ENCODE measurements at places on chromosomes 5 and 9. TPM values are rescaled to one million over a fixed set of nuclear protein-coding genes. Genes with fewer than 3 reads are reported as not detected.

DNA sequence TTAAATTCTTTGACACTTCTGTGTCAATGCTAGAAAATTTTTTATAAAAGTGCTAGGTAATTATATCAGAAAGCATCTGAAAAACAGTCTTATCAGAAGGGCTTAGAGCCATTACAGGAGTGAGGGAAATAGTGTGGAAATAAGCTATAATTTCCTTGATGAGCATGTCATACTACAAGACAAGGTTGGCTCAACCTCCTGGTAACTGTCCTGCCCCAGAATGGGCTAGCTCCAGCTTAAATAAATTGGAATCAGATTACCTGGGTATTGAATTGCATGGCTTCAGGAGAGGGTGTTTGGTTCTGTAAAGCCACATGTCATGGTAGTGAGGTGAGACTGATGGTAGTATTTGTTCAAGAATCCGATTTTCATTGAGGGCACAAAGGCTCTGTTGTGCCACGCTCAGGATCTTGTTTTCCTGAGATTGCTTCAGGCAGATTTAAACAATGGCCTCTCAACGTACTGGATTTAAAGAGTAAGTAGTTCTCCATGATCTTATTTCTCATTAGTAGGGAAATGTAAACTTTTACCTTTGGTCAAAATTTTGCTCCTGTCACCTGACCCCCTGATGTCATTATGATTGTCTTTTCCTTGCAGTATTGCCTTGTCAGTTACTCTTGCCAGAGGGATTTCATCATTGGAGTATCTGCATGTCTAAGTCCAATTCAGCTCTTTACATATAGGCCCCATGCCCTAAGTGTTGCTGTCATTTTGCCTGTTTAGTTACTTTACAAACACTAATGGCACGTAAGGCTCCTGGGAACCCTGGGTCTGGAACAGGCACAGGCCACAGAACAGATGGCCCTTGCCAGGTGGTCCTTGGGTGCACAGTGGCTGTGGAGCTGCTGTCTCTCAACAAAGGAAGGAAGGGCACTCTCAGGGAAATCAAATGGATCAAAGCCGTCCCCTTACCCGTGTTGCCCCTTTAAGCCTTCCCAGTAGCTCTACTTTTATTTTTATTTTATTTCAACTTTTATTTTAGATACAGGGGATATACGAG is 21.3 kb downstream of the TRIO start:
- H3K36me3 ChIP-seq, result no peaks in the 10 kb centered on the region
- H3K4me1 ChIP-seq, result peaks cover 22% of the 10 kb centered on the region
- no peaks in the 10 kb centered on the region for H3K27me3 ChIP-seq

GRCh38 chr5:154117050-154117449 is 73.5 kb upstream of the GALNT10 start:
- no peaks in the 10 kb centered on the region for H3K36me3 ChIP-seq
- H3K27ac ChIP-seq, result no peak overlapping the region
- DNase-seq, result no peak
- peaks cover 5% of the 10 kb centered on the region for H3K4me1 ChIP-seq

RGP1 gene
- total RNA-seq, result 25.0 TPM

ARSI gene
- total RNA-seq, result 0.65 TPM

DNA sequence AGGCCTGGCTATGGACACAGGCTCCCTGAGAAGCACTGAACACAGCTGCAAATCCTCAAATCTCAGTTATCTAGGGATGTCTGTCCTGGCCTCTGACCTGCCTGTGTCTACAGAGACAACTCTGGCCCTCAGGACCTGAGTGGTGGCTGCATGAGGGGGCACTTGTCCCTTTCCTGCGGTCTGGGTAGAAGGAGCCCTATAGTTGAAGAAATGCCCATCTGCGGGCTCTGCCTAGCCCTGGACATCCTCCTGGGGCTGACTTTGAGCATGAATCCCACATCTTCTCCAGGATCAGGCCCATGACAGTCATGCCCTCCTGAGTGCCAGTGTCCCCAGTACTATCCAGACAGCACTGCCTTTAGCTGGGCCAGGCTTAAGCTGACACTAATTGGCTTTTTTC is 10.0 kb downstream of the DNAJB5 start:
- H3K4me1 ChIP-seq, result peaks cover 18% of the 10 kb centered on the region
- DNase-seq, result no peak
- no peaks in the 10 kb centered on the region for H3K36me3 ChIP-seq
- no peaks in the 10 kb centered on the region for H3K27me3 ChIP-seq
- no peak overlapping the region for H3K27ac ChIP-seq

STING1 gene
- total RNA-seq, result not detected

BNC2 gene
- 0.12 TPM for total RNA-seq

DNA sequence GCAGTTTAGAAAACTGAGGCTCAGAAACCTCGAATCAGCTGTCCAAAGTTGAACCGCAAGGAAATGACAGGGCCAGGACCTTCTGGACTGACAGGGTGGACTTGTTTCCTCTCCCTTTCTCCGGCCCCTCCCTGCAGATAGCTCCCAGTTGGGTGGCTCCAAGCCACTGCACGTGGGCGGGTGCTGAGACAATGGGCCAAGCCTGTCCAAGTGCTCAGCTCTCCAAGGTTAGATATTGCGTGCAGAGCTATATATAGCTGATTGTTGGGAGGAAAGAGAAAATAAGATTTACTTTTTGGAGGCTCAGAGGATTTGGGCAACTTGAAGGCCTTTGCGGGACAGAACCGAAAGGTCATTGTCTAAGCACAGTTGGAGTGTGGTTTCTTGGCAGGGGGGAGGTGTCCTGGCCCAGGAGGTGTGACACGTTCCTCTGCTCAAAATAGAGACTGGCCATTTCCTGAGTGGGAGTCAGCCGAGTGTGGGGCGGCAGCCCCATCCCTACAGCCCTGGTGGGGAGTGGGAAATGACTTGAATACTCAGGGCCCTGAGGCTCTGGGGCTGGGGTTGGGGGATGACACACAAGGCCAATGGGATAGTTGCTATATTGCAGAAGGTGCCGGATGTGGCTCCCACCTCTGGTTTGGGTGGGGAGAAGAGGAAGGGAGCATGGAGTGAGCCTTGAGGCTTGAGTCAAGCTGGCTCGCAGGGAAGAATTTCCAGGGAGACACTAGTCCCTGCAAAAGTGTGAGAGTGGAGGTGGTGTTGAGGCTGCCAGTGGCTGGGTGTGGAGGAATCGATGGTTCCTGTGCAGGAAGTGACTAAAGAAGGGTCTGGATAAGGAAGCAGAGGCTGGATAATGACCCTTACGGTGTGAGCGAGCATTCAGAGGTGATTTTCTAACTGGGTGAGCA is 44.4 kb upstream of the SMAD5 start:
- no peak overlapping the region for H3K4me3 ChIP-seq
- DNase-seq, result no peak
- H3K27ac ChIP-seq, result no peak overlapping the region
- H3K36me3 ChIP-seq, result no peaks in the 10 kb centered on the region
- no peaks in the 10 kb centered on the region for H3K27me3 ChIP-seq

DIPK1B gene
- 40.4 TPM for total RNA-seq

CMYA5 gene
- total RNA-seq, result 0.39 TPM

DOCK8 gene
- total RNA-seq, result 15.2 TPM

- H3K36me3 ChIP-seq, result no peaks in the 10 kb centered on the region
- H3K27ac ChIP-seq, result no peak overlapping the region
- H3K4me1 ChIP-seq, result no peaks in the 10 kb centered on the region
- H3K27me3 ChIP-seq, result no peaks in the 10 kb centered on the region
Measured at GRCh38 chr9:113569472-113570060, 106.0 kb downstream of the RGS3 start.

DNA sequence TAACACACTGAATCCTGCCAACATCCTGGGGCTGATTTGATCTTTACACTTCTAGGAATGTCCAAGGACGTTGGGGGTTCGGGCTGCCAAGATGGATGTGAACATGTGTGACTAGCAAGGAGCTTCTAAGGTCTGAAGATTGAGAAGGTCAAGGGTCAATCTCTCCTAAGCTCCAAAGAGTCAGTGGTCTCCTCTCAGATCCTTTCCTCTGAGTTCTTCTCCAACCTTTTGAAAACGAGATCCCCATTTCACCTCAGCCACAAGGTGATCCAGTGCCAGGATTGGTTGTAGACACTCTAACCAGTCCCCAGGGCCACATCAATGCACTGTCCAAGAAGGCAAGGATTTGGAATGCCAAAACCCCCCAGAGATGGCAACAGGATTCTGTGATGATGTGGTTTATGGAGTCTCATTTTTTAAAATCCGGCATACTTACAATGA is 266.8 kb downstream of the NDUFS4 start:
- no peaks in the 10 kb centered on the region for H3K4me1 ChIP-seq
- no peaks in the 10 kb centered on the region for H3K27me3 ChIP-seq
- no peak for DNase-seq
- H3K4me3 ChIP-seq, result no peak overlapping the region
- no peaks in the 10 kb centered on the region for H3K36me3 ChIP-seq

DNA sequence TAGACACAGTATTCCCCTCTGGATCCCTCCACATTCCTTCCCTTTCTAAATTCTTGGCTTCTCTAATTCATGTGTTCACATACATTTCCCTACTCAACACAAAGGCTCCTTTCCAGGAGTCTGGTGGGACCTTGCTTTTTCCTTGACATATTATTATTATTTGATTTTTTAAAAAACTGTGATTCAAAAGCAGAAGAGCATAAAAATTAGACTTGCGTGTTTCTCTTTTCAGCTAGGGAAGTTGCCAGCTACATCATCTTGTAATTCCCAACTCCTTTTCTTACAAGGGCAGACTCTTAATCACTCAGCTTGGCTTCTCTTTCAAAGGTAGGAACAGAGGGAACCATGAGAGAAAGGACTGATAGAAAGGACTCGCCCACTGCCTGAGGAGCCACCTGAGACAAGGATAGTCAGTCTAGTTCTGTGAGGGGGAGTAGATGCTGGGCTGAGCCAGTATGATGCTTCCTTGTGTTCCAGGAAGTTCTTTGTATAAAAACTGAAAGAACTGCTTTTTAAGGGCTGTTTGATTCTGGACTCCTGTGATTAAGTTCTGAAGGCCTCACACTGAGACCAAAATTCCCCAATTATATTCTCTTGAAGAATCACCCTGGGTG is 51.0 kb upstream of the DPYSL3 start:
- no peaks in the 10 kb centered on the region for H3K36me3 ChIP-seq
- H3K27ac ChIP-seq, result no peak overlapping the region
- no peak overlapping the region for H3K4me3 ChIP-seq

- H3K4me1 ChIP-seq, result no peaks in the 10 kb centered on the region
- H3K27ac ChIP-seq, result no peak overlapping the region
- H3K27me3 ChIP-seq, result peaks cover 4% of the 10 kb centered on the region
- H3K4me3 ChIP-seq, result peak overlapping the region; percentile 33
- H3K36me3 ChIP-seq, result no peaks in the 10 kb centered on the region
Measured at GRCh38 chr9:116154334-116154975, 864 bp downstream of the PAPPA start.

DNA sequence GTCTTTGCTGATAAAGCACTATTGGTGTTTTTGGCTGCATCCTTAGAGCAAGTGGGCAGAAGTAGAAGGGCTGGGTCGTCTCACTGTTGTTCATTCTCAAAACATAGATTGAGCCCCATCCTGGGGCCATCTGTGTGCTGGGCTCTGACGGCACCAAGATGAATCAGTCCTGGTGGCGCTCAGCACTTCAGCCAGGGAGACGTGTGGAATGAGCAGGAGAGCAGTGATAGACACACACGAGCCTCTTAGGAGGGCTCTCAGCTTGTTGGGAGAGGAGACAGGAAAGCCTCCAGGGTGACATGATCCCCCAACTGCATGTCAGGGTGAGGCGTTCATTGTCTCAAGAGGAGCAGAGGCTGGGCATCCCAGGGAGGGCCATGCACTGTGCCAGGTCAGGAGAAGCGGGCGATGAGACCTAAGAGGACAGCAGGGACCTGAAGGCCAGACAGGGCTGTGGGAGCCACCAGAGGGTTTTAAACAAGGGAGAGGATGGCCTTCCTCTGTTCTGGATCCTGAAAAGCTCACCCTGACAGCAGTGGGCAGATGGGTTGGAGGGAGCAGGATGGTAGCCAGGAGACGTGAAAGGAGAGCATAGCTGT is 115.8 kb downstream of the DAB2IP start:
- no peak overlapping the region for H3K27ac ChIP-seq
- no peaks in the 10 kb centered on the region for H3K36me3 ChIP-seq
- H3K4me1 ChIP-seq, result no peaks in the 10 kb centered on the region
- H3K4me3 ChIP-seq, result no peak overlapping the region
- DNase-seq, result no peak

DNA sequence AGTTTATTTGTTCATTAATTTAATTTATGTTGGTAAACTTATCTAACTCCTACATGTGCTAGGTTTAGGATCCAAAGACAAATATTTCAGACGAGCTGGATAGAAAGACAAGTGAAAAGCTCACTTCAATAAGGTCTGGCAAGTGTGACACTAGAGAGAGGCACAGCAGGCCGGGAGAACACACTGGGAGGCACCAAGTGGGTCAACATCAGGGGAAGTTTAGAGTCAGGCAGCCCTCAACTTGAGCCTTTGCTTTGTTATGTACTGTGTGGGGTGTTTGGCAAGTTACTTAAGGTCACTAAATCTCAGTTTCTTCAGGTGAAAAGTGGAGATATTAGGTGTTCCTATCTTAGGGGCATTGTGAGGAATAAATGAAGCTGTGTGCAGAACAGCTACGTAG is 214.4 kb downstream of the PCSK1 start:
- H3K4me1 ChIP-seq, result no peaks in the 10 kb centered on the region
- no peak overlapping the region for H3K27ac ChIP-seq
- no peaks in the 10 kb centered on the region for H3K27me3 ChIP-seq
- no peak for DNase-seq
- H3K36me3 ChIP-seq, result no peaks in the 10 kb centered on the region
- H3K4me3 ChIP-seq, result no peak overlapping the region

PALM2AKAP2 gene
- total RNA-seq, result 0.54 TPM

NSMF gene
- total RNA-seq, result 67.6 TPM

ZDHHC11B gene
- 1.00 TPM for total RNA-seq

DNA sequence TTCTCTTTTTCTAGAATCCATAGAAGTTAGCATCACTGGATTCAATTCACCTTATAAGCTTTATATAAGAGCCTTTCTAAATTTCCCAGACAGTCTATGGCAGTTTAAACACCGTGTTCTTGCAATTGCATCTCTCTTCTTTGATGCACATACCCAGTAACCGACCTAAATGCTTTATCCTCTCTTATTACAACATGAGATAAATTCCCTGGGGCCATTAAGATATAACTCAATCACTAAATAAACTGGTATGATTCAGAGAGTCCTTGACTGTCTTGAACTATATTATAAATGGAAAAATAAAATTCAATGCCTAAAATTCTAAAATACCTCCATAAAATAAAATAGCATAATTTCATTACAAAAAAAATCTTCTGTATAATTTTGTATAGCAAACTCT is 98.1 kb downstream of the DIRAS2 start:
- H3K4me3 ChIP-seq, result no peak overlapping the region
- H3K36me3 ChIP-seq, result no peaks in the 10 kb centered on the region
- H3K4me1 ChIP-seq, result no peaks in the 10 kb centered on the region
- H3K27ac ChIP-seq, result no peak overlapping the region

STPG3 gene
- total RNA-seq, result not detected

GRCh38 chr9:34550016-34550680 is 27.4 kb upstream of the ENHO start:
- H3K27ac ChIP-seq, result no peak overlapping the region
- no peaks in the 10 kb centered on the region for H3K27me3 ChIP-seq
- H3K4me3 ChIP-seq, result no peak overlapping the region
- H3K36me3 ChIP-seq, result no peaks in the 10 kb centered on the region
- no peaks in the 10 kb centered on the region for H3K4me1 ChIP-seq
- no peak for DNase-seq
